Keratinocyte (primary cell): ENCODE measurements at places on chromosomes 5 and 9.

DNA sequence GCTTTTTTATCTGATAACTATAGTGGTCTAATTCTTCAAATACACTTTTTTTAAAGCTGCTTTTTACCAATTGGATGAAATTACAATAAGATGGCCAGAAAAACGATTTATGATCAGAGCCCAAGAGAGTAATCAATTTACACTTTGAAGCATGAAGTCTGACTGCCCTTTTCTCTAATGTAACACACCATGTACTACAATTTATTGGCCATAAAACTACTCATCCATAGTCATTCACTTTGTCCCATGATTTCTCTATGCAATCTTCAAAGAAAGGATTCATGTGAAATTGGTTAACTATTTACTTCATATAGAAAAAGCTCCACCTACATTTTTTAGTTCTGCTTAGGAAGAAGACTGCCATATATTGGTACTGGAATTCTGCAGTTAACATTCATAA, 73.6 kb upstream of the CAST start:
- no peak for DNase-seq

GRCh38 chr5:97141031-97141430, 1.4 kb downstream of the LIX1 start:
- DNase-seq, result no peak

- peak; percentile 85 for DNase-seq
These were observed 85.0 kb downstream of the STK10 start for GRCh38 chr5:172102913-172103626.

DNA sequence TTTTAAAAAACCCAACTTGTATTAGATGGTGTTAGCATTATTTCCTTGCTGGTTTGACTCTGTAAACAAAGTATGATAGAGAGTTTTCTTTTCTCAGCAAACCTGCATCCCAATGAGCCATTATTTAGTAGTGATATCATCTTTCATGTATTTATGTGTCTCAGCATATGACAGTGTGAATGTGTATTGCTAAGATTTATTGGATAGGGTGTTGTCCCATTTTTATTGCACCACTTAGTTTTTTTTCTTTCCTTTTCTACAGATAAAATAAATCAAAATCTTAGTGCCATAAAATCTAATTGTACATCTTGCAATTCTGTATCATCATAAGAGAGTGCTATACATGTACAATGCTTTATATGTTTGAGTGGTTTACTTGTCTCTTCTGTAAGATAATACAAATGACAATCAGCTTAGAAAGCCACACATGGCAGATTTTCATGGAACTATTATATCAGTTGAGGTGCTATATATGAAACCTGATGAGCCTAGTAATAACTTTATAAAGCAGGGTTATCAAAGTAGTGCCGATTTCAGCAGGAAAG, 149.2 kb upstream of the CYLC2 start:
- DNase-seq, result no peak

DNA sequence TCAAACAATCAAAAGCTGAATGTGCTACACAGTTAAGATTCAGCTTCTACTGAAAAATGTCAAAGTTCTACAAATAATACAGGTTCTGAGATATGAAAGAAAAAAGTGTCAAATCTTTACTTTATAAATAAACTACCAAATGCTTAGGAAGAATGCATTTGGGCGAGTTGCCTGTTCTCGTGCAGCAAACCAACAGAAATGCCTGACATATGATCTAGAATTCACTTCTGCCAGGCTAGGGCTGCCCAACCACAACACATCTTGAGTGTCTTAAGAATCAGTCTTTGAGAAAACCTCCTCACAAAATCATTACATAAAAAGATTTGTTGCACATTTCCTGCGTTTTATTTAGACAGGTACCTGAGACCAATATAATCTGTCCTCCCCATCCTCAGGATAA, 42.2 kb downstream of the ANKH start:
- no peak for DNase-seq

DNA sequence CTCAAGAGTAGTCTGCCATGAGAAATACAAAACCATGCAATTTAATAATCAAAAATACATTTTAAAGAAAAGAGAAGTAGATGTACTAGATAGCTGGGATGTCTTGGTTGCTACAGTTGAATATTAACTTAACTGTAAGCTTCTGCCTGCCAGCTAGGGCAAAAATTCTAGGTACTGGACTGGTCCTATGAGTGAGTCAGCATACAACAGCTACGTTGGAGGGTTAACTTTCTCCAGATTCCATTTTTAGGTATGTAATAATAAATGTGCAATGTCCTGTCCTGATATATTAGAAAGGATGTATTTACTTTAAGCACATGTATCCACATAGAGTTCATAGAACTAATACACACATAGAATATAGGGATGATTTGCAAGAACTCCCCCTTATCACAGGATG, 230.1 kb downstream of the CAAP1 start:
- DNase-seq, result no peak

DNA sequence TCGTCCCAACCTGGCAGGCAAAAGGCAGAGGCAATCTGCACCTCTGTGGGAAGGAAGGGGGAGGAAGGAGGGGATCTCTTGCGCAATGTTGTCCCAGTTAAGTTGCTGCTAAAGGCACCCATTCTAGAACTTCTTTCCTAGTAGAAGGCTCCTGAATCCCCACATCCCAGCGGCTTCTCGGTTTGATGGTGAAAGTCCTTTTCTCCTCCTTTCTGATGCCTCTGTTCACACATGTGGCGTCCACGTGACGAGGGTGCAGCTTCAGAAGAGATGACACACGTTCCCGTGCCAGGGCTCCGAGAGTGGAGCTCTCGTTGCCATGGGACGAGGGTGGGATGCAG, 96.9 kb upstream of the FCN2 start:
- DNase-seq, result no peak

DNA sequence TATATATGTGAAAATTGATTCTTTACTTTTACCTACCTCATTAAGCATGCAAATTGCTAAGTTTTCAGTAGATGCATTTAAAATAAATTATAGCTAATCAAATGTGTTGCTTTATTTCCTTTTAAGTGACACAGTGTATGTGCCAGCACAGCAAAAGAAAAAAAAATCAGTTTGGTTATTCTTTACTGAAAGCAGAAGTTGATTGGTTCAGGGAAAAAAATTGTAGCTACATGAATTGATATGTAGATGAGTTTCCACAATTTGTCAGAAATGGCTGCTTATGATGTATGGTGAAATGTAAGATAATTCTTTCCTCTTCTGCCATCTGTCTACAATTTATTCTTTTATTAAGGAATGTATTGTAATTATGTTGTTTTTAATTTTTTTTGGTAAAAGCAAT, 57.8 kb downstream of the PARP8 start:
- DNase-seq, result no peak

- DNase-seq, result no peak
These were observed 8.8 kb downstream of the RXRA start for GRCh38 chr9:134335061-134335460.

GRCh38 chr5:163535290-163535689, 29.9 kb downstream of the MAT2B start:
- no peak for DNase-seq

DNA sequence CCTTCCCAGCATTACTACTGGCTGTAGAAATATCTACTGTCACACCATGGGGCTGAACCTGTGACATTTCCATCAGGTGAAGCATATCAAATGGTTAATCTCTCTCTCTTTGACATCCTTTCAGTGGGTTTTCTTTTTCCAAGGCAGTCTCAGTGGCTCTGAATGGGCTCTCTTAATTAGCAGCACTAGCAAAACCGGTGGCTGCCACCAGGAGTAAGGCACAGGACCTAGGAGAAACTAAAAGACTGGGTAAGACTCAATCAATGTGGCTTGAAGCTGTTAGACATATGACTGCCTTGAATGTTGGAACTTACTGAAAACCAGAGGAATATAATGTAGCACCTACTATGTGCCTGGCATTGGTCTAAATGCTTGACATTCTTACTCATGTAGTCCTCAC, 445.0 kb upstream of the KIF2A start:
- DNase-seq, result no peak

DNA sequence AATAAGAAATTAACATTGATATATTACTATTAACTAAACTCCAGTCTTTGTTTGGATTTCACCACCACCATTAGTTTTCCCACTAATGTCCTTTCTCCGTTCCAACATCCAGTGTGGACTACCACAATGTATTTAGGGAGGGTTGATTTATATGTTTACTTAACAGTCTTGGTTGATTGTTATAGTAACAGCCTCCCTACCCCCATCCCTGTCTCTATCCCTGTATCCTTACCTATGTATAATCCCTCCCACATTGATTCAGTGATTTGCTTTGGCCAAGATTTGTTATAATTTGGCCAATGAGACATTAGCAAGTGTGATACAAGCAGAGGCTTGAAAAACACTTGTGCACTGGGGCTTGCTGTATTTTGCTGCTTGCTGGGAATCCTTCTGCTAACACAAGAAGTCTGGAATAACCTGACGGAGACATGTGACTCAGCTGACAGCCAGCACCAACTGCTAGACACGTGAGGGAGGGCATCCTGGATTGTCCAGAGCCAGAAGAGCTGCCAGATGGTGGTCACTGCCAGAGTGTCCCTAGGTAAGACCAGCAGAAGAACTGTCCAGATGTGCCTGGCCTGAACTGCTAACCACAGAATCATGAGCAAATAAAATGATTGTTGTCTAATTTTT, 51.2 kb upstream of the TCF7 start:
- no peak for DNase-seq

GRCh38 chr9:78781681-78782080, 484.8 kb downstream of the PSAT1 start:
- no peak for DNase-seq

- no peak for DNase-seq
These were observed 1.2 kb downstream of the TTC33 start for GRCh38 chr5:40754381-40755092.

DNA sequence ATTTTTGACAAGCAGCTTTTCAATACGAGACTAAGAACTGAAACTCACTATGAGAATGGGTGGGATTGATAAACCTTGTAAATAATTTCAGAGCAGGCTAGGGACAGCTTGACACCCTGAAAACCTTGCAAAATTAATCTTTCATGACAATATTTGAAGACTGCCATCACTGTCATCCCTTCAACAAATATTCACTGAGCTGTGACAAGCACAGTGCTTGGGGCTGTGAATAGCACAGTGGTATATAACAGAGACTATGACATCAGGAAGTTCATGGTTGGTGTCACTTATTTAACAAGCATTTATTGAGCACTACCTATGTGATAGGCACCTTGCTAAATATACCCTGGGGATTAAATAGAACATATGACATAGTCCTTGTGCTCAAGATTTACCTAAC, 741.0 kb upstream of the RIOK2 start:
- no peak for DNase-seq

DNA sequence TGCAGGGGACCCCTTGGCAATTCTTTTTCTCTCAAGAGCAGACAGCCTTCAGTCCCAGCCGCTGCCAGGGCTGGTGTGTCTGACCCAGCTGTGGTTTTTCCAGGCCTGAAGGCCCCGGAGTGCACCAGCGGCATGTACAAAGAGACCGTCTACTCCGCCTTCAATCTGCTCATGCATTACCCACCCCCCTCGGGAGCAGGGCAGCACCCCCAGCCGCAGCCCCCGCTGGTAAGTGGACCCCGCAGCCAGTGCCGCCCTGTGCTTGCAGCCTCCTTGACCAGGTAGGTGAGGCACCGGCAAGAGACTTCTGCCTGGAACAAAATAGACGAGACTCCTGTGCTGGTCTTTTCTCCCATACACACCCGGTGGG, 1.3 kb downstream of the TCF7 start:
- no peak for DNase-seq

- DNase-seq, result no peak
These were observed 1.1 kb upstream of the PDCD6 start for GRCh38 chr5:270340-270739.

- no peak for DNase-seq
These were observed 206.3 kb upstream of the GHR start for GRCh38 chr5:42216904-42217303.

DNA sequence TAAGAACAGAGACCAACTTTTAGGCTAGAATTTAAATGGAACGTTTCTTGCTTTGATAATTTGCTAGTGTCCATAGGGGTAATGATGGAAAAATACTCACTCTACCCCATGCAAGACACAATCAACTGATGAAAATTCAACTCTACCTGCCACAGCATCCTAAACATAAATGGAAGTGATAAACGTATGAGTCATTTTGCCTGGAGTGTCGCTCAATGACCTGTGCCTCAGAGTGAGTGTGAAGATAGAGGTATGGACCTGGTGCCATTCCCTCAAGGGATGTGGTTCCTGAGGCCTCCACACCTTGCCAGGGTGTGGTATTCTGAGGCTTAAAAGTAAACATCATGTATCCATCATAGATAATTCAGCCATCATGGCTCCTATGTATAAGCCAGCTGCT, 14.0 kb downstream of the ARL14EPL start:
- no peak for DNase-seq

- DNase-seq, result no peak
These were observed 492.2 kb upstream of the ARRDC3 start for GRCh38 chr5:91875196-91875779.

DNA sequence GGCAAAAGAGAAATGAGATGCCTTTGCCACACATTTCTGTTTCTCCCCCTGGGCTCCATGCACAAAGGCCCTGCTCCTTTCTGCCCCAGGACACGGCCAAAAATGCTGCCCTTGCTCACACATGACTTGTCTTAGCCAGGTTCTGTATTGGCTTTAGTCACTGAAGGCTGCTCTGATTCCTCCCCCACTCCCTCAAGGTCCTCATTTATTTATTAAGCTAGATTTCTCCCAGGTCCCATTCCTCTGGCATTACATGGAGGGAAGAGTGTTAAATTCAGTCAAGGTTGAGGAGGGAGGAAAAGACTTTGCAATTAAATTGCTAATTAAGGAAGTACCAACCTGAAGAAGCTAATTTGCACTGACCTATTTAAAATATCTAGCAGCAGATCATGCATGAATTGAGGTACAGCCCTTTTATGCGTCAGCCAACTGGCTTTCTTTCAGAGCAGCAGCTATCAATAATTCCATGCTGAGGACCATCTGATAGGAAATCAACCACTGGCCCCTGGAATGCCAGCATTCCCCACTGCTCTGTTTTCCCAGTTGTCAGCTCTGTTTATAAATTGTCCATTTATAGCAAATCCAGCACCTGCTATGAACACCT, 81.2 kb upstream of the MAP3K1 start:
- no peak for DNase-seq

DNA sequence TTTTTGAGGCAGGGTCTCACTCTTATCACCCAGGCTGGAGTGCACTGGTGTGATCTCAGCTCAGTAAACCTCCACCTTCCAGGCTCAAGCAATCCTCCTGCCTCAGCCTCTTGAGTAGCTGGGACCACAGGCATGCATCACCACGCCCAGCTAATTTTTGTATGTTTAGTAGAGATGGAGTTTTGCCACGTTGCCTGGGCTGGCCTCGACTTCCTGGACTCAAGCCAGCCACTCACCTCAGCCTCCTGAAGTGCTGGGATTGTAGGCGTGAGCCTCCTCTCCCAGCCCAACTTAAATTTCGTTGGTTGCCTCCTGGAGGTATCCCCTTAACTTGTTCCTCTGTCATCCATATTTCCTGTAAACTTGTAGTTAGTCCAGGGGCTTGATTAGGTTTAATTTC, 47.2 kb downstream of the RAB24 start:
- no peak for DNase-seq

GRCh38 chr9:8754751-8755150, 955.2 kb upstream of the DMAC1 start:
- DNase-seq, result no peak
